ENCODE measurements at places on chromosomes 6 and 20. TPM values are rescaled to one million over a fixed set of nuclear protein-coding genes. Genes with fewer than 3 reads are reported as not detected.
A peak's percentile ranks its signal among the peaks of the same experiment; 100 is the strongest.

The PRR3 gene
- 7.8 TPM for total RNA-seq

The HLA-DOB gene
- total RNA-seq = 0.32 TPM

- no peak for DNase-seq
These were observed 31.1 kb upstream of the C6orf118 start for GRCh38 chr6:165340532-165340931.

DNA sequence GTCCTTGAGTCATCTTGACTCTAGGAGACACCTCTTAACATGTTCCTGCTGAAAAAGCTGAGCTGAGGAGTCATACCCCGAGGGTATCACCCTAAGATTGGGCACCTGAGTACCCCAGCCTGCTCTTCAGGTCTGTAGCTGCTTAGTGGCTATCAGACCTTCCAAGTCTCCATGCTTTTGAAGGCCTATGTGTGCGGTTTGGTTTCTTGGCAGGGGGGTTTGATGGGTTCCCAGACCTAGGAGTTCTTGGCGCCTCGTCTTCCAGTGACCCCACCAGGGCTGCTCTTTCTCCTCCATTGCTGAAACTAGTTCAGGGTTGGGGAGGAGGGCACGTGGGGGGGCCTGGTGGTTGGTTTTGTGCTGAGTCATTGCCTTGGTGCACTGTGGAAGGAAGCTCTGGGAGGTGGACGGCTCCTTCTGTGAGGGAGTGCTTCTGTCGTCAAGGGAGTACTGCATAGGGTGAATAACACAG is 20.1 kb downstream of the IGF2R start:
- no peak for DNase-seq

The RAD21L1 gene
- total RNA-seq = 0.19 TPM

The HFE gene
- total RNA-seq = 3.5 TPM

GRCh38 chr6:19157486-19157885 is 679.7 kb upstream of the ID4 start:
- no peak for DNase-seq

- DNase-seq = no peak
These were observed 22.7 kb upstream of the TGM6 start for GRCh38 chr20:2358006-2358405.

GRCh38 chr6:48449002-48449401 is 338.0 kb upstream of the PTCHD4 start:
- DNase-seq = no peak

DNA sequence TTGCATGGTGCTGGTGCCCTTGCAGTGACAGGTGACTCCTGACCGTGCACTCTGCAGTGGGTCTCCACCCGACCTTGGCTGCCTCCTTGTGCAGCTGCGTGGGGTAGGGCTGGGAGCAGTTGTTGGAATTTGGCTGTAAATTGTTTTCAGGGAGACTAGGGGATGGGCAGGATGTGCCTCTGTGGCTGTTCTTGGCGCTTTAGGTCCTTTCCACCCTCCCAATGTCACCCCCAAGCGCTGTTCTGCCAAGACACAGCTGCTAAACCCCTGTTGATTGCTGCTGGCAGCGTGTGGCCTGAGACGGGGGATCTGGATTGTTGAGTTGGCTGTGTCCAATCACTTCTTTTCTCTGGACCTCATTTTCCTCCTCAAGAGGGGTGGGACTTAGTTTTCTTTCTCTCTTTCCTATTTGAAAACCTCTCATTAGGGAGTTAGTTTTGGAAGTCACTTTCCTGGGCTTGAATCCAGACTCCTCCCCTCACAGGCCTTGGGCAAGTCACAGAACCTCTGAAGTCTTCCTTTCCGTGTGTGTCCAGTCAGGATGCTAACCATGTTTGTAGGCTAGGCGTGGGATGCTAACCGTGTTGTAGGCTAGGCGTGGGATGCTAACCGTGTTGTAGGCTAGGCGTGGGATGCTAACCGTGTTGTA is 8.5 kb downstream of the IGF2R start:
- DNase-seq = no peak

GRCh38 chr20:3669710-3670367 is 6.6 kb upstream of the GFRA4 start:
- no peak for DNase-seq

DNA sequence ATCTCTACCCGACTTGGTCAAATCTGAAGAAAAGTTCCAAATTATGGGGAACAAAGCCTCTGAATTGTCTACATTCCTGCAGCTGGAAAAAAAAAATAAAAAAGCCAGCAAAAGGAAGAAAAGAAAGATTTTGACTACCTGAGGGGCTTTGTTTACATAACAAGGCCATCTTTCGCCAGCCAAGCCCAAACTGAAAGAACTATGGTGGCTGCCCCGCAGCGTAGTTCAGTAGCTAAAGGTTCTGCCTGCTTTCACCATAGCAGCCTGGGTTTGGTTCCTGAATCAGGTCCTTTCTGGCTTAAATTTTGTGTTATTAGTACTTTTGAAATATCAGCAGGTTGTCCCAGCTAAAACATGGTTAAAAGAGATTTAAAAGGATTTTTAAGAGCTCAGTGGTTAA is 35.4 kb downstream of the ZNF133 start:
- no peak for DNase-seq

DNA sequence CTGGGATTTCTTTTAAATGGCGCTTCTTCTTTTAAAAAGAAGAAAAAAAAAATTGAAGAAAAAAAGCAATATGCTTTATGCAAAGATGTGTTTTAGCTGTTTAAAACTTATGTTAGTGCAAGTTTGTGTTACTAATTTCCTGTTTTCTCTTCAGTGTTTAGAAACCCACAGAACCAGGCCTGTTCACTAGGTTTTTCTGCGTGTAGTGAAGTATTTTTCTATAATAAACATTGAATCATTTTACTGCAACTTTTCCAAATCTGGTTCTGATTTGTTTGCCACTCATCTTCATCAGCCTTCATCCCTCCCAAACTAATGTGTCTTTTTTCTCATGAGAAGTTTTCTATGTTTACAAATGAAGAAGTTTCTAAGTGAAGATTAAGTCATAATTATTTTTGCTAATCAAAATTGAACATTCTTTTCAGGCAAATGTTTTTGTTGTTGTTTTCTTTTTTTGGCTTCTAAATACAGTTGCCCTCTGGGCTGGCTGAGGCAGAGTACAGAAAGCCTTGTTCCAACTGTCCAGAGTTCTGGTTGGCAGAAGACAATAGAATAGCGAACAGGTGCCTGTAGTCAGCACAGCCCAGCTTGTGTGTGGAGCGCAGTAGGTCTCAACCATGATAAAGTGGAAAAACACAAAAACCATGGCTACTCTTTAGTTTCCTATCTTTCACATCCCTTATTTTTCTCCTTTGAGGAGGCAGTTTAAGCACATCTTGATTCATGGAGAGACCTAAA is 14.5 kb downstream of the ZNF76 start:
- DNase-seq = no peak

DNA sequence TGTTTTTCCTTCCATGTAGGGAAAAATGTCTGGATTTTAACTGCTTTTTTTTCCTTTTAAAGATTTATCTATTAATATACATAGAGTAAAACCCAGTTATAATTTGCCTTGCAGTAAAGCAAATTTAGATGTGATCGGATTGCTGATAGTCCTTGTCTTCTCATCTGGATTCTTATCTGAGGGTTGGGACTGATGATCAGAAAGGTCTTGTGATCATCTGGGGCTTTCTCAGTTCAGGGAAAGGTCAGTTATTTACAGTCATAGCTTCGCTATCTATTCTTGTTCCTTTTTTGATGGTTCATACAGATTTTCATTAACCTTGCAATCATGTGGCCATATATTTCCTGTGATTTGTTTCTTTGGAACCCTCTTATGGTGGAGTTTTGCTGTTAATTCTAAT is 63.8 kb upstream of the CLDN20 start:
- DNase-seq = no peak

DNA sequence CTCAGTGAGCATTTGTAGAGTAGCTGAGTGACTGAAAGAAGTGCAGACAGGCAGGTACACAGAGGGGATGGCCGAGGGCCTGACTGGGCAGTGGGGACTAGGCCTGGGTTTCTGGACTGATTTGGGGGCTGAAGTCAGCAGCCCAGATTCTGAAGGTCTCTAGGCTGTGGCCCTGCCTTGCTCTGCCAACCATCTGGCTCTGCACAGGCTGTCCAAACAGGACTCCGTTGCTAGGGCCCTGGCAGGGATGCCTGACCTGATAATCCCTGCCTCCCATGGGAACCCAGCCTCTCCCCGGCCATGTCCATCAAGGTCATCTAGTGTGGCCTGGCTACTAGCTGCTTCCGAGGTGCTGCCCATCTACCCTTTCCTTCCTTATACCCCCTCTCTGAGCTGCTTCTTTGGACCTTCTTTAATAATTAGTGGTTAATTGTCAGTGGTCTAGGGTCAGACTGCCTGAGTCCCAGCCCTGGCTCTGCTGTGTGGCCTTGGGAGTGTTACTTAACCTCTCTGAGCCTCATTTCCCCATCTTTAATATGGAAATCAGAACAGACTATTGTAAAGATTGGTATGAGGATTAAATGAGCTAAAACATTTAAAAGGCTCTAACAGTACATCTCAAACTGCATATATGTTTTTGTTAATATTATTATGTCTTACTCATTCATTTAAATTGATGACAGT is 137.9 kb downstream of the VEGFA start:
- no peak for DNase-seq

GRCh38 chr6:104531646-104532045 is 328.1 kb downstream of the HACE1 start:
- no peak for DNase-seq

- peak; percentile 97 for DNase-seq
These were observed 85.1 kb downstream of the CLIC5 start for GRCh38 chr6:45930420-45931040.

DNA sequence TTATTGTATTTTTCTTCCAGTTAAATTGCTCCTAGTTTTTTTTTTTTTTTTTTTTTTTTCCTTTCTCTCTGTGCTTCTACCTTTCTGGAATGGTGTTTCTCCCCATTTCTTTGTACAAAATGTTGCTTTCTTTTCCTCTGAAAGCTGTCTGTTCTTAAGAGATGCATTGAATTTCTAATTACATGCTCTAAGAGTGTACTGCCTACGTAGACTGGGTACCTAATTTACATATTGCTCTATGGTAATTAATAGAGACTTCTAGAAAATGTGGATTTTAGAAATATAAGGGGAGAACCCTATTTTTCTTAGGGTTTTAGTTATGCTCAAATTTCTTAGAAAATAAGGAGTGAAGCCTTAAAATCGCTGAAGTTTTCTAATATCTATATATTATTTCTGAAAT is 13.8 kb downstream of the KCNQ5 start:
- DNase-seq = no peak

- peak; percentile 74 for DNase-seq
These were observed 23.8 kb downstream of the DCBLD1 start for GRCh38 chr6:117506180-117506835.

DNA sequence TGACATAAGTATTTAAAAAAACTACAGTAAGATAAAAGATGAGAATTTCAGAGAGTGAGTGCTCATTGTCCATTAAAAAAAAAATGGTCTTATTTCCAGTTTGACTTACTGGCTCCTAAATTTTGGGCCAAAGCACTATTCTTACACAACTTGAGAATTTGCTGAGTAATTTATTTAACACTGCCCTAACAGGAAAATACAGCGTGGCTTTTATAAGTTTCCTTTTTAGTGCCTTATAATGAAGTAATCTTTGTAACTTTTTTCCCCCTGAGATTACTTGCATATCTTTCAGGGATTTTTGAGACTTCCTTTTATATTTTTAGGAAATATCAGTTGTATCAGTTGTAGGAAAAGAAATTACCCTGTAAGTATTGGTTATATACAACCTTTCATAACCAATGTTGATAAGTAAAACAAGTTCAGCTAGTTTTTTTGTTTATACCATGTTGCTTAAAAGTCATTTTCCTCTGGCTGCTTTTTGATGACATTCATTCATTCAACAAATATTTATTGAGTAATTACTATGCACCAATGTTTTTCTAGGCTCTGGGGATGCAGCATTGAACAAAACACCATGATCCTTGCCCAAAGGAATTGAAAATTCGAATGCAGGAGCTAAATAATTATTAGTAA is 106.4 kb upstream of the SGK1 start:
- DNase-seq = no peak

The GMDS gene
- 7.9 TPM for total RNA-seq

GRCh38 chr20:11492386-11492785 is 425.3 kb upstream of the BTBD3 start:
- DNase-seq = no peak

DNA sequence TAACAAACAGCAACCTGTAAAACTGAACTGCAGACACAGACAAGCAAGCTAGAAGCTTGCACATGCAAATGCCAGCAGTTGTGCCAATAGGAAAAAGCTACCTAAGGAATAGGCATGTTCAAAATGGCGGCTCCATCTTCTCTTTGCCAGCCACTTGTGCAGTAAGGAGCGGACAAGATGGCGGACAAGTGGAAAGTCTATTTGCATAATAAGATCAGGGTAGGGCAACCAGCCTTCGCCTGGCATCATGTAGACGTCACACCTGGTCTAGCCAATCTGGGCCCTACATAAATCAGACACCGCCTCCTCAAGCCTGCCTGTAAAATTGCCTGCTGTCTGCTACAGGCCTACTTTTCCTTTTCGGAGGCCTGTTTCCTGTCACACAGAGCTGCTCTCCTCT is 18.0 kb downstream of the C6orf52 start:
- no peak for DNase-seq

DNA sequence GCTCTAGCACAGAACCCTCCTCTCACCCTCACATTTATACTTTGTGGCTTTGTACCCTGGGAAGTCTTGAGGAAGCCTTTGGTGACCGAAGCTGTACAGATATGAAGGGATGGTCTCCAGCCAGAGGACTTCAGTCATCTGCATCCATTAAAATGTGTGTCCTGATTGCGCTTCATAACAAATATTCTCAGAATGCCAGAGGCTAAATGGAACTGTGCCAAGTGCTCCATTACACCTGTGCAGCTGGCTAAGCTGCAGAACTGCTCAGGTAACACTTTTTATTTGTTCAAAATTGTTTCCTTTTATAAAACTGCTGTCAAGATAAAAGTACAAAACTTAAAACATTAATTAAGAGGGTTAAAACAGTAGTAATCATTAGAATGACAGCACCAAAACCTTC is 22.3 kb downstream of the TPBG start:
- no peak for DNase-seq

The LAMP5 gene
- total RNA-seq = not detected

DNA sequence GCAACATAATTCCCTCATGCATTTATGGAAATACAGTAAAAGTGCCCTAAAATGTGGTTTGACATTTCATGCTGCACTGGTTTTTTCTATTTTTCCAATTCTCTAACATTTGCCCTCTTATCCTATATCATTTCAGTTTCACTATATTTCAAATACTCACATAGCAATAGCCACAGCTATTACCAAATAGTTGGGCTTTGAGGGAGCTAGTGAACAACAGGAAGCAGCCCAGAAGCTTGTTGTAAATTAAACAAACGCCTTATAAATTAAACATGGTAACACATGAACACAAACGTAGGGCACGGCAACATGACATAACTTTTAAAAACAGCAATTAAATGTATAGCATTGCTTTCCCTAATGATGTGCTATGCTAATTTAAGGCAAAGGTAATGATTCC is 469.0 kb downstream of the CDC5L start:
- no peak for DNase-seq

Measured in SJSA1 (cell line).